Upper lobe of left lung (tissue), 6 donors: ENCODE measurements at places on chromosomes 5 and 9.

GRCh38 chr5:174101195-174101730 is 55.8 kb downstream of the NSG2 start:
- H3K27ac ChIP-seq = no peak overlapping the region
- no peaks in the 10 kb centered on the region for H3K27me3 ChIP-seq
- H3K36me3 ChIP-seq = no peaks in the 10 kb centered on the region
- H3K4me1 ChIP-seq = no peaks in the 10 kb centered on the region

DNA sequence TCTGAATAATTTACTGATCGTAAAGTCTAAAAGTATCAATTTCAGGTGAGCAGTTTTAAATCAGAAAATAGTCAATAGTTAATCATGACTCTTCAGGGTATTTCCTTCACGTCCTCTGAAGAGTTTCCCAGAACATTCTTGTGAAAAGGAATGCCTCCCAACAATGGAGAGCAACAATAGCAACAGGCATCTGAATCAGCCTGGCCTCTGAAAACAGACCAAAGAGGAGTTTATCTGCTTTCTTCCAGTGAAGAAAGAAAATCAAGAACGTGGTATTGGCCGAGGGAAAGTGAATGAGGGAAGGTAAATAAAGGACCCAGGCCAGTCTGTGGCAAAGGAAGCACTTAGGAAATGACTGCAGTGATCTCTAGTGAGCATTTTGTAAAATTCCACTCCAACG is 26.1 kb upstream of the RASGEF1C start:
- no peak overlapping the region for H3K27ac ChIP-seq
- H3K4me3 ChIP-seq = no peak overlapping the region
- no peak for DNase-seq

GRCh38 chr5:128252196-128252595 is 168.6 kb downstream of the SLC12A2 start:
- no peak for DNase-seq
- H3K27ac ChIP-seq = no peak overlapping the region
- H3K36me3 ChIP-seq = no peaks in the 10 kb centered on the region
- H3K4me3 ChIP-seq = no peak overlapping the region
- H3K4me1 ChIP-seq = no peaks in the 10 kb centered on the region

DNA sequence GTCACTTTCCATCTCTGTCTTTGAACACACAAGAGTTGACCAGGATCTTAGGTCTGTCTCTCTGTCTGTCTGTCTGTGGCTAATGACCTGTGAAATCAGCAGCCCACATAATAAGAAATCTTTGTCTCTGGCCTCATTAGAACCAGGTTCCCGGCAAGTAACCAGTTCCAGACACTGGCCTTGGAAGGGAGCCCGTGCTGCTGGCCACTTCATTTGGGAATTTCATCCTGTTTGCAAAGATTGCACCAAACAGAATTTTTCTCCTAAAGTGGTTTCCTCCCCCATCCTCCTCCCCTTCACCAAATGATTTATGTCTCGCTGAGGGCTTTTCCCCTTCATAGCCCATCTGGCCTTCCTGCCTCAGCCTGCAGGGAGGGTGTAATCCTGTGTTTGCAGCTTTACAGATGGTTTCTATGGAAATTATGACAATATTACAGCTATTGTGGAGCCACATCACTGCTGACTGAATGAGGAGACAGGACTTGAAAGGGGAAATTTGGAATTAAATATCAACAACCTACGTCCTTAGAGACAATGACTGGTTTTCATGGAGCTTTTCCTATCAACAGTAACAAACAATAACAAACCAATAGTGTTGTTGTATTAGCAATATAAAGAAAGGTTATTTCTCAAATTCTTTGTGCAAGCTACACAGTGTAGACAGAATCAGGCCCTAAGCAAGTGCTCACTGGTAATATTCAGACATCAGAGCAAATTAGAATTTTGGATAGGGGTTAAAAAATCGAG is 25.7 kb downstream of the DPYSL3 start:
- peak overlapping the region; percentile 55 for H3K27ac ChIP-seq
- peaks cover 16% of the 10 kb centered on the region for H3K4me1 ChIP-seq
- H3K4me3 ChIP-seq = no peak overlapping the region
- no peaks in the 10 kb centered on the region for H3K36me3 ChIP-seq

GRCh38 chr9:98191181-98191608 is 1.2 kb downstream of the CORO2A start:
- H3K4me1 ChIP-seq = peaks cover 6% of the 10 kb centered on the region
- peak overlapping the region; percentile 65 for H3K4me3 ChIP-seq
- no peaks in the 10 kb centered on the region for H3K36me3 ChIP-seq
- peak overlapping the region; percentile 42 for H3K27ac ChIP-seq
- no peak for DNase-seq
- no peaks in the 10 kb centered on the region for H3K27me3 ChIP-seq

- no peak overlapping the region for H3K4me3 ChIP-seq
- no peak overlapping the region for H3K27ac ChIP-seq
- H3K36me3 ChIP-seq = no peaks in the 10 kb centered on the region
- peak; percentile 40 for DNase-seq
Observed at GRCh38 chr9:134630861-134631260, 10.7 kb upstream of the COL5A1 start.

GRCh38 chr9:108565651-108566378 is 290.0 kb downstream of the ACTL7B start:
- no peak overlapping the region for H3K27ac ChIP-seq
- H3K4me1 ChIP-seq = no peaks in the 10 kb centered on the region
- H3K36me3 ChIP-seq = no peaks in the 10 kb centered on the region
- no peak overlapping the region for H3K4me3 ChIP-seq

DNA sequence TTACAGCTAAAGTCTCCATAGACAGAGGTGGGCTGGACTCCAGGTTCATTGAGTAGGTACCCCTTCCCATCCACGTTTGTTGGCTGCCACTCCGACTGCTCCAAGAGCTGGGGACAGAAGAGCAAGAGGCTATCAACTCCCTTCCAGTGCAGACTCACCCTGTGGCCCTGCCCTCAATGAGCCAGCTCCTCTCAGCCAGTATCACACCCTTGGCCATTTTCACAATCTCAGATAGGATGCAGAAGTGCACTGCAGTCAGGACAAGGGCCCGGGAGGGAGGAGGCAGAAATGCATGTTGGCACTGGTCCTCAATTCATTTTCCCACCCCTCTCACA is 6.2 kb downstream of the IRF1 start:
- peaks cover 77% of the 10 kb centered on the region for H3K4me1 ChIP-seq
- no peak for DNase-seq
- H3K27ac ChIP-seq = peak overlapping the region; percentile 99
- H3K27me3 ChIP-seq = no peaks in the 10 kb centered on the region
- peaks cover 73% of the 10 kb centered on the region for H3K36me3 ChIP-seq

DNA sequence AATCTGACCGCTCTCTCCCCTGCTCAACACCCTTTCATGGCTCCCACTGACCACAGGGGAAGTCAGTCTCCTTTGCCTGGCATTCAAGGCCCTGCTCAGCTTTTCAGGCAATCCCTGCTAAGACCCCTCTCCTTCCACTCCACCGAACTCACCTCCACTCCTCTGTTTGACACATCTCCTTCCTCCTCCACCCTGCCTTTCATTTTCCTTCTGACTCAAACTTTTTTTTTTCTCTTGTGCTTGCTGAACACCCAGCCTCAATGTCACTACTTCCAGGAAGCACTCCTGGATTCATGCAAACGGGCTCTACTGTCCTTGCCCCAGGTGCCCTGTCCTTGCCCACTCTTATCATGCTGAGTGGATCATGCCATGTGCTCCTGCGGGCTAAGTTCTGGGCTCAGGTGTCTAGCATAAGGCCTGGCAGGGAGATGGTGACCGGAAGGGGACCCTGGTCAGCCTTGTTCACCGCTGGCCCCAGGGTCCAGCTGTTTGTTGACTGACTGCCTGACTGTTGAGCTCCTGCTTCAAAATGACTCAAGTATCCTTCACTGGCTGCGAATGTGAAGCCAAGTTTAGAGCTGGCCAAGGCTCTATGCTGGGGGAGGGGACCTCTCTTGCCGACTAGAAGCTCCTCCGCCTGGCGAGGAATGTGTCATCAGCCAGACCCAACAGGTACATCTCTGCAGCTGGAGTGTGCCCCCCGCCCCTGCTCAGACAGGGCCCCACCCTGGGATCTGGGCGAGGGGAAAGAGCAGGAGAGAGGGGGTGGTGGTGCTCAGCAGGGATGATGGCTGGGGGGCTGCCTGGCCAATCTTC is 6.2 kb downstream of the NR5A1 start:
- H3K36me3 ChIP-seq = no peaks in the 10 kb centered on the region
- H3K4me3 ChIP-seq = no peak overlapping the region
- no peaks in the 10 kb centered on the region for H3K27me3 ChIP-seq
- no peak for DNase-seq

DNA sequence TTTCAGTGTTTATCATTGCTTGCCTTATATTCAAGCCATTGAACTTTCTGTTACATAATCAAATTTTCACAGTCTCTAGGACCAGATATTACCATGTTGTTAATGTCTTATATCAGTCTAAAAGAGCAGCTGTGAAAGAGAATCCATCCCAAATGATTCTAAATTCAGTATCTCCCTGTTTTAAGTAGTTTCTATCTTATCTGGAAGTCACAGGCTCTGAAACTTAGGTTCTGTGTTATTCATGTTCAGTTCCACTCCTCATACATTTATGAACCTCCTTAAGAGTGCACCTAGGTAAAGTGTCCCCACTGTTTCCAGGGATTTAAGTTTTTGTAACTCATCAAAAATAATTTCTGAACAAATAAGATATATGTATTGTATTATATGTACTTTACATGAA is 9.7 kb downstream of the LYRM7 start:
- DNase-seq = no peak
- no peaks in the 10 kb centered on the region for H3K4me1 ChIP-seq
- H3K4me3 ChIP-seq = no peak overlapping the region
- H3K27ac ChIP-seq = no peak overlapping the region
- no peaks in the 10 kb centered on the region for H3K36me3 ChIP-seq

- no peak overlapping the region for H3K4me3 ChIP-seq
- H3K27ac ChIP-seq = no peak overlapping the region
- DNase-seq = no peak
- H3K36me3 ChIP-seq = peaks cover 70% of the 10 kb centered on the region
Observed at GRCh38 chr5:96896806-96897205, 20.5 kb downstream of the ERAP2 start.

GRCh38 chr5:113293975-113294310 is 140.8 kb downstream of the TSSK1B start:
- H3K36me3 ChIP-seq = no peaks in the 10 kb centered on the region
- H3K4me3 ChIP-seq = peak overlapping the region; percentile 76
- peaks cover 2% of the 10 kb centered on the region for H3K27me3 ChIP-seq
- H3K4me1 ChIP-seq = no peaks in the 10 kb centered on the region
- DNase-seq = no peak
- peak overlapping the region; percentile 78 for H3K27ac ChIP-seq

DNA sequence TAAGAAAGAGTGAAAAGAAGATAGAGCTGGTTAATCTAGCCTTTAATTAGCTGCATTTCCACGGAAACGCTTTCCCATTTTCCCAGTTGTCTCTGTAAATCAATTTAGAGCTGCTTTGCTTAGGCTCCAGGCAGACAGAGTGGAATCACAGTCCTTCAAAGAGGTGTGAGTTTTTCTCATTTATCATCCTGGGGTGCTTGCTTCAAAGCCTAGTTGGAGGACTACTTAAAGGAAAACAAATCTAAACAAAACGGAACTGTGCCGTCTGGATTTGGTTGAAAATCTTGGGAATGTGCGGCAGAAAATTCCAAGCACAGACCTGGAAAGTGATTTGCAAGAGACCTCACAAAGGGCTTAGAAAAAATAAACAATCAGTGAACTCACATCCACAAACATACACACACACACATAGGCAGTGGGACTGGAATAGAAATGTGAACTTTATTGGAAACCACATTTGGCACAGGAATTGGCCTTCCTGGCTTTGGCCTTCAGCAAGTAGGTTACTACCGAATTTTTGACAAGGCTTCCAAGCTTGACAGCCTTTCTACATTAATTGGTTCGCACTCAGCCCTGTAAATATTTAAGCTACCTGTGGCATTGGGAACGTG is 235.2 kb upstream of the SLC24A2 start:
- H3K4me3 ChIP-seq = no peak overlapping the region
- no peak overlapping the region for H3K27ac ChIP-seq
- DNase-seq = no peak
- H3K36me3 ChIP-seq = no peaks in the 10 kb centered on the region

- no peaks in the 10 kb centered on the region for H3K27me3 ChIP-seq
- H3K27ac ChIP-seq = no peak overlapping the region
- DNase-seq = no peak
- no peaks in the 10 kb centered on the region for H3K4me1 ChIP-seq
- no peaks in the 10 kb centered on the region for H3K36me3 ChIP-seq
Observed at GRCh38 chr5:110956280-110956912, 115.1 kb upstream of the TSLP start.

GRCh38 chr5:113034182-113034773 is 57.7 kb downstream of the DCP2 start:
- H3K27me3 ChIP-seq = no peaks in the 10 kb centered on the region
- H3K27ac ChIP-seq = no peak overlapping the region
- DNase-seq = no peak
- no peaks in the 10 kb centered on the region for H3K4me1 ChIP-seq

- H3K4me1 ChIP-seq = no peaks in the 10 kb centered on the region
- H3K27me3 ChIP-seq = no peaks in the 10 kb centered on the region
- no peaks in the 10 kb centered on the region for H3K36me3 ChIP-seq
- H3K4me3 ChIP-seq = no peak overlapping the region
Observed at GRCh38 chr5:73393611-73394489, 54.7 kb downstream of the FOXD1 start.

DNA sequence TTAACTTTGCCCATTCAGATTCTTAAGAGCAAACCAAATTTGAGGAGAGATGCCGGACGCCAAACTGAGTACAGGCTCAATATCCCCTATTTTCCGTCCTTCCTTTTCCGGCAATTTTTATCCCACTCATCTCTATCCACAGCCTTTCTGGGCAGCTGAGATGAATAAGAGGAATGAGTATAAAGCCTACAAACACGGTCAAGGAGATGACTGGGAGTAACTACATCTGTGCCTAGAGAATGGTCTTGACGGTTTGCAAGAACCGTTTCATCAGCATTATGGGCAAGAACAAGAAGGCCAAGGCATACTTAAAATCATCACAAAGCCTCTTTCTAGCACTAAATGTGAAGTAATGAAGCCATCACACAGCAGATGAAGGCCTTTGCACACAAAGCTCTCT is 227.3 kb downstream of the DCP2 start:
- no peaks in the 10 kb centered on the region for H3K27me3 ChIP-seq
- no peak for DNase-seq

GRCh38 chr5:60639544-60639943 is 60.4 kb downstream of the DEPDC1B start:
- H3K27ac ChIP-seq = no peak overlapping the region
- no peak overlapping the region for H3K4me3 ChIP-seq
- no peaks in the 10 kb centered on the region for H3K4me1 ChIP-seq
- H3K36me3 ChIP-seq = no peaks in the 10 kb centered on the region
- no peak for DNase-seq

- H3K27me3 ChIP-seq = no peaks in the 10 kb centered on the region
- peaks cover 5% of the 10 kb centered on the region for H3K4me1 ChIP-seq
- no peak for DNase-seq
- H3K4me3 ChIP-seq = no peak overlapping the region
Observed at GRCh38 chr9:3760031-3760430, 234.2 kb upstream of the RFX3 start.
